ENCODE measurements at places on chromosomes 13 and 19. TPM values are rescaled to one million over a fixed set of nuclear protein-coding genes. Genes with fewer than 3 reads are reported as not detected.

DNA sequence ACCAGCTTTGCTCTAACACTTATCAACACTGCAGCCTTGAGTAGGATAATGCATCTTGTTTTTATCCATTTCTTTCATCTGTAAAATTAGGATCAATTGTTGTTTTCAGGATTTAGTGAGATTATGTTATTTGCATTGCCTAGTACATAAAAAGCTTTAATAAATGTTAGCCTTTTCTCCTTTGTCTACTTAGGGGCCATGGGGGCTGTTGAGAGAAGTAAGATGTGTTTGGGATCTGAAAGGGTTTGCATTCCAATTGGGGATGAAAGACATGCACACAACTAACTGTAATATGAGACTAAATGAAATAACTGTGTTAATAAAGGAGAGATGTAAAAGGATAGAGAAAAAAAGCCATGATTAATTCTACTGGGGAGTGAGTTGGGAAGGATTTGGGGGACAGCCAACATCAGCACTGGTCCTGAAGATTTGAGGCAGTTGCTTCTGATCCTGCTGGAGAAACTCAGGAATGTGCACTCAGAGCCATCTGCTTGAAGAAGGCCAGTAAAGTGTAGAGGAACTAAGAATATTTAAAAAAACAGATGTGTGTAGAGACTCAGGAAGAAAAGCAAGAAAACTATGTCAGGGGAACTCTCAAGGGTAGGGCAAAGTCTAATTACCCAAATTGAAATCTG, 236.3 kb downstream of the OLFM4 start:
- DNase-seq, result no peak
- H3K27me3 ChIP-seq, result no peaks in the 10 kb centered on the region
- H3K4me3 ChIP-seq, result no peak overlapping the region

GRCh38 chr13:44218501-44219240, 155.0 kb upstream of the SERP2 start:
- peak overlapping the region; percentile 34 for H3K27ac ChIP-seq
- no peak overlapping the region for H3K4me3 ChIP-seq
- DNase-seq, result peak; percentile 67
- H3K36me3 ChIP-seq, result no peaks in the 10 kb centered on the region
- peaks cover 28% of the 10 kb centered on the region for H3K4me1 ChIP-seq

DNA sequence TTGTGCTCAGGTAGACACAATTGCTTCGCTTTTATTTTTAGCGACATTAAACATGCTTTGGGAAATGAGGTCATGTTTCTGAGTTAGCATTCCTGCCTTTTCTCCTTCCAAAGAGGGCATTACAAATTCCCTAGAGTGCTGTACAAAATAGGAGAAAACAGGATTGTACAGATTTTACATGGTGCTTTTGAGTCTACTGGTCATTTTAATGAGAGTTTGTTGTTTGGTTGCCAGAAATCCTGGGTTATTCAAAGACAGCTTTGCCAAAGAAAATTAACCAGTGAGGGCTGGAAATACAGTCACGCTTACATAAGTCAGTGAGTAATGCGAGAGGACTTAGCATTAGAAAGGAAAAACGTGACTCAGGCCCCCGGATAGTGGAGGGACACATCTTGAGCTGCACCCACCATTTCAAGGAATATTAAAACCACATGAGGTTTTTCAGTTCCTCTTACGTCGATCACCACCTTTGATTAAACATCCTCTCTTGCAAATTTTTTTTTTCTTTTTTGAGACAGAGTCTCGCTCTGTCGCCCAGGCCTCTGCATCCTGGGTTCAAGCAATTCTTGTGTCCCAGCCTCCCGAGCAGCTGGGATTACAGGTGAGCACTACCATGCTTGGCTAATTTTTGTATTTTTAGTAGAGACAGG, 55.4 kb downstream of the SACS start:
- H3K27ac ChIP-seq, result peak overlapping the region; percentile 79
- no peak for DNase-seq
- H3K4me1 ChIP-seq, result peaks cover 22% of the 10 kb centered on the region
- H3K27me3 ChIP-seq, result no peaks in the 10 kb centered on the region
- H3K36me3 ChIP-seq, result no peaks in the 10 kb centered on the region
- H3K4me3 ChIP-seq, result no peak overlapping the region

DNA sequence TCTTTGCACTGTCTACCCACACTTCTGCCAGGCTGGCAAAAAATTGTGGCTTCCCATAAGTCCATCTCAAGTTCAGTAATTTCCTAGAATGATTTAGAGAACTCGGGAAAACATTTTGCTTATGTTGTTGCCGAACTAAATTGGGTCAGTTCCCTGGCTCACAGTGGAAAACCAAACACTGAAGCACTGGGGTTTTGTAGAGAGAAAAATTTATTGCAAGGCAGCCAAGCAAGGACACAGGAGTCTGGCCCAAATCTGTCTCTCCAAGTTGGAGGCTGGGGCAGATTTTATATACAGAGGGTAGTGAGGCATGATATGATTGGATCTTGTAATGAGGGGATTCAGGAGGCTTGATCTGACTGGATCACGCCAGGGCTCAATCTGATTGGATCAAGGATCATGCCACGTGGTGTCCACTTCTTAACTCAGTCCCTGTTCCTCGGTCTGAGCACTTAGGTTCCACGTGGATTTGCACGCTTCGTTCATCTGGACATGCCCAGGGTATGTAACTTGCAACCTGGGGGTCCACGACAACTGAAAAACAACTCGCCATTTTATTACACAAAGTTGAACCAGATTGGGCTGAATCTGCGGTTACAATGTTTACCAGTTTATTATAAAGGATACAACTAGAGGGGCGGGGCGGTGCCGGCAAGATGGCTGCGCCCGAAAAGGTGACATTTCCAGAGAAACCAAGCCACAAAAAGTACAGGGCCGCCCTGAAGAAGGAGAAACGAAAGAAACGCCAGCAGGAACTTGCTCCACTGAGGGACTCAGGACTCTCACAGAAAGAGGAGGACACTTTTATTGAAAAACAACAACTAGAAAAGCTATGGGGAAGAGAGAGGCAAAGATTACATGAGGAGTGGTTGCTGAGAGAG, 7.3 kb downstream of the CD209 start:
- H3K4me1 ChIP-seq, result no peaks in the 10 kb centered on the region
- H3K27me3 ChIP-seq, result no peaks in the 10 kb centered on the region
- H3K4me3 ChIP-seq, result no peak overlapping the region

DNA sequence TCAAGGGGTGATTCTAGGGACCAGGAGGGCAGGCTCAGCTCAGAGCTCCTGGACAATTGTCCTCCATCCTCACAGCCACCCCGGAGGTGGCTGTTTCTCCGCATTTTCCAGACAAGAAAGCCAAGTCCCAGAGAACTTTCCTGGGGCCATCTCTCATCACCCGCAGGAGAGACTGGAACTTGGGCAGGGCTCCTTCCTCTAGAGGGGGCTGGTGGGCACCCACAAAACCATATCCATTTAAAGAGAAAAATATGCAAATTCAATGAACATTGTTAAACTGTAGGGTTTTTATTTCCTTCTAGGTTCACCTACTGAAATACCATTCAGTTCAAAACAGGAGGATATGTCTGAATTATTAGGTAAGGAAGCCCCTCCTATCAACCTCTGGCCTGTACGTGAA, 16.6 kb downstream of the SPACA7 start:
- DNase-seq, result no peak
- no peak overlapping the region for H3K27ac ChIP-seq
- no peaks in the 10 kb centered on the region for H3K27me3 ChIP-seq
- no peaks in the 10 kb centered on the region for H3K36me3 ChIP-seq

Gene MEIOSIN
- total RNA-seq, result not detected

Gene SSC5D
- total RNA-seq, result 2.8 TPM

Gene ZNF175
- 2.5 TPM for total RNA-seq

Gene PRTN3
- total RNA-seq, result not detected

Gene CALR3
- total RNA-seq, result not detected

Gene SHD
- not detected for total RNA-seq
